Stimulated activated CD4-positive, alpha-beta T cell treated with anti-CD3 and anti-CD28 coated beads, Interleukin-2, amount 100 ng/mL, for 24 hours (primary cell): ENCODE measurements at places on chromosomes 4 and X.

- DNase-seq, result no peak
Observed at GRCh38 chr4:67928546-67928945, 34.7 kb downstream of the TMPRSS11A start.

DNA sequence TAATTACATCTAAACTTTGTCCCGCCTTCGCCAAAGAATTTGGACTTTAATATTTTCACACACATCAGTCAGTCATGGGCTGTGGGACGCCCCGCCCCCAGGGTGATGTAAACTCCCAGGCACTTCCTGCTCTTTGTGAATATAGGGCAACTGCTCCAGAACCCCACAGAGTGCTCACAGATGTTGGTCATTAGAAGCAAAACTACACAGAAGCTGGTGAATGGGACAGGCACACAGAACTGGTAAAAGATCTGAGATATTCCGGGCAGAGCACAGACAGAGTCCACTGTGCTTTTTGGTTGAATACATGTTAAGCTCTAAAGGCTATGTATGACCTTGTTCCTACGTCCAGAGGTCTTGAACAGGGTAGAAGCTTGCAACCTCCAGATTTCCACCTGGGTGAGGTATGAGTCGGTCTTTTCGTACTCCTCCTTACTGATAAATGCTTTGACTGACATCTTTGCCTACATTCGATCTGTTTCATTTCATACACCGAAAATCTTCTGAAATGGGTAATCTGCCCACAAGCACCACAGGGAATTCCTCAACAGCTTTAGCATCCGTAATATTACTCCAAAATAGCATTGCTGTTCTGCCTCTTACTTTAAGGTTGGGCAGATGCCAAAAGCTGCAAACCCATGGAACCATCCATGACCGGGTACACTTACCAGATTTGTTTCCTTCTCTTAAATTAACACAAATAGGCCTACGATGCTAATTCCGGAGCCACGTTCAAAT, 144.6 kb downstream of the AMELX start:
- DNase-seq, result no peak

- DNase-seq, result no peak
Observed at GRCh38 chr4:11898796-11899195, 470.1 kb upstream of the HS3ST1 start.

DNA sequence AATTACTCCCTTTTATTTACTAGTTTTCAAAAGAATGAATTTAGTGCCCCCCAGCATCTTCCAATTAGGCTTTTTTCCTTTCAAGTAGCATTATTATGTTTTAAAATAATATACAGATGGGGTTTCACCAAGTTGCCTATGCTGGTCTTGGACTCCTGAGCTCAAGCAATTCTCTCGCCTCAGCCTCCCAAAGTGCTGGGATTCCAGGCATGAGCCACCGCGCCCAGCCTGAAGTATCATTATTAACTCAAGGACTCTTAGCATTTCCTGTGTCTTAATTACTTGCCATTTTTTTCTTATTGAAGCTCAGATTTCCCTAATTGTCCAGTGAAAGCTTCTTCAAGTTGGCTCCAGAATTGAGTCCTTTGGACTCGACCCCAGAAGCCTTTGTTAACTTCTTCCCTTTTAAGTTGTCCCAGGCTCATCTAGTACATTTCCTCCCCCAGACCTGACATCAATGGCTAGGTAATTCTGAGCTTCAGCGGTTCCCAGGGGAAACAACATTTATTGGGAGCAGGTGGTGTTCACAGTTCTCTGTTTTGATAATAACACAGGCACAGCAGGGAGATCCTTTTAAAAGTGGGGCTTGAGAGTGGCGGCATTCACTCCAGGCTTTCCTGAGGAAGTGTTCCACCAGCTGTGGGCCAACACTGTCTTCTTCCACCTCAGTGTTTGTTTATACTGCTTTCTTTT, 10.0 kb downstream of the SAT1 start:
- DNase-seq, result no peak

GRCh38 chr4:187827631-187828030, 167.9 kb upstream of the ZFP42 start:
- DNase-seq, result no peak

DNA sequence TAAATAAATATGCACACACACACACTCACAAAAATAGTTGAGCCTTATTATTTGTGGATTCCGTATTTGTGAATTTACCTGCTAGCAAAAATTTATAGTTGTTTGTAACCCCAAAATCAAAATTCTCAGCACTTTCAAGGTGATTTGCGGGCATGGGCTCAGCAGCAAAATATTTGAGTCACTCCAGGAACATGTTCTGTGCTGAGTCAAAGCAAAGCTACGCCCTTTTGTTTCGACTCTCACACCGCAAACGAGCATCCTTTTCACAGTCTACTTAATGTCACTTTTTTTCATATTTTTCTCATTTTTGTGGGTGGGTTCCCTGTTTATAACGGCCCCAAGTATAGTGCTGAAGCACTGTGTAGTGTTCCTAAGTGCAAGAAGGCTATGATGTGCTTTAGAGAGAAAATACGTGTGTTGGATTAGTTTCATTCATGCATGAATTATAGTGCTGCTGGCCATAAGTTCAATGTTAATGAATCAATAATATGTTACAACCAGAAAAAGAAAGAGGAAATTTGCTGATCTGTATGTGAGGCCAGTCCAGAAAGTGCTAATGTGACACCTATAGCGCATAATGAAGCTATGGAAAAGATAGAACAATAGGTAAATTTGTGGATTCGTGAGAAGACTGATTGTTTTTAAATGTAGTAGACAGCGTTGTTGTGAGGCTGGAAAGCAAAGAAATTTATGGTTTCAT, 723.2 kb upstream of the AGA start:
- no peak for DNase-seq
